ENCODE measurements at places on chromosomes 5 and 9.

GRCh38 chr5:148924817-148925216, 98.4 kb downstream of the ADRB2 start:
- DNase-seq, result no peak

- no peak for DNase-seq
These were observed 67.0 kb upstream of the TGFBR1 start for GRCh38 chr9:99037769-99038483.

GRCh38 chr9:6072865-6073264, 57.4 kb upstream of the RANBP6 start:
- DNase-seq, result no peak

GRCh38 chr9:92151691-92152393, 36.6 kb upstream of the SPTLC1 start:
- no peak for DNase-seq

DNA sequence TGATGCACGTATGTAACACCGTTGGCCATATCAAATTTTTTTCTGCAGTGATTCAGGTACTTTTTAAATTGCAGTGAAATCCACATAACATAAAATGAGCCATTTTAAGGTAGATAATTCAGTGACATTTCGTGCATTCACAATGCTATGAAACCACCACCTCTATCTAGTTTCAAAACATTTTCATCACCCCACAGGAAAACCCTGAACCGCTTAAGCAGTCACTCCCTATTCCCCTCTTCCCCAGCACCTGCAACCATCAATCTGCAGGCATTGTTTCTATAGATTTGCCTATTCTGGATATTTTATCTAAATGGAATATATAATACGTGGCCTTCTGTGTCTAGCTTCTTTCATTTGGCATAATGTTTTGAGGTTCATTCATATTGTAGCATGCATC, 79.2 kb downstream of the BOD1 start:
- DNase-seq, result no peak

DNA sequence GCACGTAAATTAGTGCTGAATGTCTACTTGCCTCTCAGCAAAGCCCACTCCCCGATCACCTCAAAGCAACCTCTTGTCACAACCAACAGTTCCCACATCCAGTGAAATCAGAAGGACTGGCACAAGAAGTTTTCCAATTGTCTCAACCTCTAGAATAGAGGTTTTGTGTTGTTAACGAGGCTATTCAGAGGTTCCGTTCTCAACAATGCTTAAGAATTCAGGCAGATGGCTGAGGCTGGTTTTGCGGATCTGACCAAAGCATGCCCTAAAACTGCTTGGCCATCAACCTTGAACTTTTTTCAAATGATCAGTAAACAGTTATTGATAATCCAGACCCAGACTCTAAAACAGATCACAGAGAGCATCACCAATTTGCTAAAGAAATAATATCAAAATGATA, 52.9 kb downstream of the MAPKAP1 start:
- no peak for DNase-seq

DNA sequence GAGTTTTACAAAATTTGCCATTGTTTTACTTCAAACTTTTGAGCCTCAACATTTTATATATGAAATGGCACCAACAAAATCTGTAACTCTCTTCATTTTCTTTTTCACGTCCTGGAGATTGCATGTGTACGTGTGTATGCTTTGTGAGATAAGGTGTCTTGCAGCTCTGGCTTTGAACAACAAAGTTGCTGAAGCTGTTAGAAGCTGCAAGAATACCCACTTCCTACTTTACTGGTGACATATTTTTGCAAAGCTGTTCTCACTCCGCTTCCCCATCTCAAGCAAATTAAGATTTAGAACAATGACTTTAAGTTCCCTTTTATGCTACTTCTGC, 41.8 kb downstream of the FYB1 start:
- DNase-seq, result peak; percentile 79

DNA sequence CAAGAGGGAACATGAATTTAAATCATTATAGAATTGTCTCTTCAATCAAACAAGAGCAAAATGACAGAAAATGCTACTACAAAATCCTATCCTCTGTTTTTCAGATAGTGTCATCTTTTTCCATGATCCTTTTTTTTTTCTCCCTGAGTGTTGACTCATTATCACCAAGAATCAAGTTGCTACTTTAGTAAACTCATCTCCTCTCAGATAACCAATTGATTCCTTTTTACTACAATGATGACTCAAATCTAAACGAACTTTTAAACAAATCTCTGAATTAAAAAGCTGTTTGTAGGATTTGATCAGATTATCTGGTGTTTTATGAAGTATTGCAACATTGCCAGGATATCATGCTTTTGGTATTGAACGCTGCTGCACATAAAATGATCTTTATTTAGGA, 23.9 kb upstream of the IL7R start:
- DNase-seq, result peak; percentile 61

- peak; percentile 86 for DNase-seq
These were observed 34.1 kb upstream of the PLIN2 start for GRCh38 chr9:19161257-19162025.

- no peak for DNase-seq
These were observed 29.5 kb downstream of the GDNF start for GRCh38 chr5:37810311-37810710.

DNA sequence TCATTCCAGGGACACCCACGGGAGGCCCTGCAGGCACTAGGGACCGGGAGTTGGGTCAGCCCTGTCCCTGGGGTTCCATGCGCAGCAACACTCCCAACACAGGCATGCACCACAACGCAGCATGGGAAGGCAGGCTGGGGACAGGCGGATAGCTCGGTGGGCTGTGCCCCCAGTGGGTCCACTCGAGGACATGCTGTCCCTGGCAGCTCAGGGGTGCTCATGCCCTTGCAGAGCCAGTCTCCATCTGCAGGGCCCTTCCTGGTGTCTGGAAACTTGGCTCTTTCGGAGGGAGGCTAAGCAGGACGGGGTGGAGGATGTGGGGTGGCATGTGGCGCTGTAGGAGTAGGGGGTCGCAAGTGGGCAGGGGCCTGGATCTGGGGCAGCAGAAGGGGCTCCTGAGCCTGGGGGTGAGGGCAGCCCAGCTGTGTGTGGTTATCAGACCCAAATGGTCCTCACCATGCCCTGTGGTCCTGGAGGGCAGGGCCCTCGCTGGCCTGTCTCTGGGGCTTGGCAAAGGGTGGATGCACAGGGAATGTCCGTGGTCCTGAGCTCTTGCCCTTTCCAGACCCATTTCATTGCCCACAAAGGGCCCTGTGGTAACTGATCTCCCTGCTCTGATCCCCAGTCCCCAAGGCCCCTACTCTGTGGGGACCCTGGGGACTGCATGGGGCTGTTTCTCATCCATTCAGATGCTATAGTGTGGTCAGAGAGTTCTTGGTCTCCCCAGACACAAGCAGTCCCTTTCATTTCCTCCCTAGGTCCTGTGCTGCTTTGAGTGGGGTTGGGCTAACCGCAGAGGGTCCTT, 90.3 kb upstream of the PHYKPL start:
- DNase-seq, result no peak
